ENCODE measurements at places on chromosomes 12 and 14.

DNA sequence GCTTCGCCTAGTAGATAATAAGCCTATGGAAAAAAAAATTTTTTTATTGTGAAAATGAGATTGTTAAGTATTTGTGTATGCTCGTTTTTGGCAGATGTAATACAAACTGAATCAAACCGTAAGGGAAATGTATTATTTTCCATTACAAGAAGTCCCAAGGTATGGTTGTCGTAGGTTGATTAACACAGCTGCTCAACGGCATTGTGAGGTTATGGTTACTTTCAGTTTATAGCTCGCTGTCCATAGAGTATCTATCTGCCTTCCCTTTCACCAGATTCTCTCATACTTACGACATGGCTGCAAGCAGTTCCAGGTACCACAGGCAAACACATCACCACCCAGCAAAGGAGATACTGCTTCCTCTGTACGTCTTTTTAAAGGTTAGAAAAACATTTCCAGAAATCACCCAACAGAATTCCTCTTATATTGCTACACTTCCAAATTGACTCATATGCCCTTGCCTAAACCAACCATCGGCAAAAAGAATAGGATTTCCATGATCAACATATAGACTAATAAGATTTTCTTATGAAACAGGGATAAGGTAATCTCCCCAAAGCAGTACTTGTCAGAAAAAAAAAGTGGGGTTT, 338.6 kb downstream of the SYT1 start:
- no peak for DNase-seq

- no peak for DNase-seq
Observed at GRCh38 chr14:83777516-83777915, 1752.4 kb upstream of the FLRT2 start.

- no peak for DNase-seq
Observed at GRCh38 chr12:70783455-70783854, 137.1 kb downstream of the PTPRR start.

DNA sequence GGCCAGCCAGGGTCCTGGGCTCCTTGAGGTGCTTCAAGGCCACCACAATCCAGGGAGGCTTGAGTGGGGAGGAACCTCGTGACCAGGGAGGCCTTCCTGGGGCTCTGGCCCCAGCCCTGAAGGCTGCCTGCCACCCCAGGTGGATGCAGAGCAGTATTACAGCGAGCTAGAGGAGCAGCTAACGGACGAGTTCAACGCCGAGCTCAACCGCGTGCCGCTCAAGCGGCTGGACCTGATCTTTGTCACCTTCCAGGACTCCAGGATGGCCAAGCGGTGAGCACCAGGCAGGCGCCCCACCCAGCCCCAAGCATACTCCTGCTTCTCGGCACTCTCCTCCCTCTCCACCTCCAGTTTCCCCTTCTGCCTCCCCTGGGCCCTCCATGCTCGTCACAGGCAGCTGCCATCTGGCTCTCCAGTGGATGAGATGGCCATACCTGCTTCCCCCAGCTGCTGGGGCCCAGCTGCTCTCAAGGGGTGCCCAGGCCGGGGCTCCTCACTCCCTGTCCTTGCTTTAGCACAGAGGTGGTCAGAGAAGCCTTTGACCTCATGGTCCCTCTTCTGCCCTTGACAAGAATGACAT, 30.6 kb downstream of the NGB start:
- no peak for DNase-seq

GRCh38 chr14:88505621-88506020, 49.2 kb downstream of the PTPN21 start:
- peak; percentile 22 for DNase-seq

GRCh38 chr12:80188576-80188975, 89.2 kb downstream of the OTOGL start:
- DNase-seq = no peak

- no peak for DNase-seq
Observed at GRCh38 chr14:24382064-24382371, 14.0 kb downstream of the NFATC4 start.

DNA sequence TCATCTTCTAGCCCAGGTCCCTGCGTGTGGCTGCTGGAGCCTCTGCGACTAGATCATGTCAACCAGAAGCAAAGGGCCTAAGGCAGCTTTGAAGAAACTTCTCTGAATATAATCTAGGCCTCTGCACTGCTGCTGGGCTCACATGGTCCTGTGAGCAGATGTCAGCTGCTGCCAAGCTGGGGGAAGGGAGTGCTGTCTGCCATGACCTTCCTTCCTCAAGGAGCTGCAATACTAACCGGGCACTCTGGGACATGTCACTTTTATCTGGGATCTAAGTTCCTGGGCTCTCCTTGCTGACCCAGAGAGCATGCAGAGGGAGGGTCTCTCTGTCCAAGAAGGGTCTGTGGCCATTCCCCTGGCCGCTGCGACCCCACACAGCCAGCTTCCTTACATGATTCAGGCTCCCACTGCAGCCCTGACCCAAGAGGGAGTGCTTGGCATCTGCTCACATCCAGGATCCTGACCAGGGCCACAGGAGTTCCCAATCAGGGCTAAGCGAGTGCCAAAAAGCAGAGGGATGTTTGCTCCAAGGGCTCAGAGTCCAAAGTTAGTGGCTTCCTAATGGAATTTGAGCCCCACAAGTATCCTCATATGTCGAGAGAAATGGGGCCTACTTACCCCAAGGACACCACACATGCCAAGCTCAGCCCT, 74.0 kb downstream of the PLEKHG3 start:
- no peak for DNase-seq

DNA sequence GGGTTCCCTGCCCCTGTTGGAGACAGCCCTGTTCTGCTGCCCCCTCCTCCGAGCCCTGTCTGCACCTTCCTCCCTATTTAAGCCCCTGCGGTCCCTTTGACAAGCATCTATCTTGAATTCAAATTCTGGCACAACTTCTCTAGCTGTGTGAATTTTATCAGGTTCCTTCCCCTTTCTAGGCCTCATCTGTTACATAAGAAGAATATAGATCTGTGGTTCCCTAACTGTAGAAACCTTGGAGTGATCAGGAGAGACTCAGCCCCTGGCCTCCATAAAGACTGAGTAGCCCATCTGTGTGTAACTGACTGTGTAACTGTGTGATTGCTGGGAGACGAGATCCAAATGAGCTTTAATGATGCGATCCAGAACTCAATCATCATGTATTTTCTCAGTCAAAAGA, 13.0 kb upstream of the RACGAP1 start:
- no peak for DNase-seq

DNA sequence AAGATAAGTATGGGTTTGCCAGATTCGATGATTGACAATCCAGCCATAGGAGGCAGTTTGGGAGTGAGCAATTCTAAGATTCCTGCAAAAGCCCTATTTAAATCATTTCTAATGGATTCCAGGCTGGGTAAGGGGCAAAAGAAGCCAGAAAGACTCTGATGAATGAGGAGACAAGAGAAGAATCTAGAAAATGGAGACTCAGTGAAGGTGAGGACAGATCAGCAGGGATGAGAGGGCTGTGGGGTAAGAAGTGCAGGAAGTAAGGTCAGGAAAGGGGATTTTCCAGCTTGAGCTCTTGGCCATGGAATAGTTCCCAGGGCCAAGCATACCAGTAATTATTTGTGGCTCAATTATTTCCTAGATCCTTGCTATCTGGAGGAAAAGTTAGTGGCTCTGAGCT, 87.3 kb downstream of the TMX1 start:
- no peak for DNase-seq

DNA sequence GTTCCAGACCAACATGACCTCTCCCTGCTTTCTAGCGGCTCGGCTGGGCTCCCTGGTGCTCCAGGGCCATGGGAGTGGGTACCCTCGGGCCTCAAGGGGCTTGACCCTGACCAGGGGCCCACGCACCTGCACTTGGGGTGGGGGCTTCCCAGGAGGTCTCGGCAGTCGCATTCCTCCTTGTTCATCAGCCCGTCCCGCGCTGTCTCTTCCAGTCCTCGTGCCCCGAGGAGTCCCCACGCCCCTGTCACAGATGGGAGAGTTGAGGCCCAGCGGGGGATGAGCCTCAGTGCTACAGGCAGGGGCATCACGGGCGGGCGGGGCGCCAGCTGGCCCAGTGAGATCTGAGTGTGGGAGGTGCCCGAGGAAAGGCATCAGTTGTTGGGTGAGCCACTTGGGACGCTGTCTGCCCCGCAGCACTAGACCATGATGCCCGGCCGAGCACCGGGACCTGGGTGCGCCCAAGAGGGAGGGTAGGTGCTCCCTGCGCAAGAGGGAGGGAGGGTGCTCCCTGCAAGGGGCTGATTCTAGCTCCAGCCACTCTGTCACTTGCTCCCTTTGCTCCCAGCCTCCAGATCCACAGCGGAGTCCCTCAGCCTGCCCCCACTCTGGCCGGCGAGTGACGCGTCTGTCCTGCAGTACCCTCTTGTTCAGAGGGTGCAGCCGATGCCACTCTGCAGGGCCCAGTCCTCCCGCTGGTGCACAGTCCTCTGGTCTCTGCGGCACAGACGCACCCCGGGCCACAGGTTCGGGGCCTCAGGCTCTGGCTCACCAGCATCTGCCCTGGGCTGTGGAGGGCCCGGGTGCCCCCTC, 23.8 kb downstream of the MMP17 start:
- DNase-seq = no peak

DNA sequence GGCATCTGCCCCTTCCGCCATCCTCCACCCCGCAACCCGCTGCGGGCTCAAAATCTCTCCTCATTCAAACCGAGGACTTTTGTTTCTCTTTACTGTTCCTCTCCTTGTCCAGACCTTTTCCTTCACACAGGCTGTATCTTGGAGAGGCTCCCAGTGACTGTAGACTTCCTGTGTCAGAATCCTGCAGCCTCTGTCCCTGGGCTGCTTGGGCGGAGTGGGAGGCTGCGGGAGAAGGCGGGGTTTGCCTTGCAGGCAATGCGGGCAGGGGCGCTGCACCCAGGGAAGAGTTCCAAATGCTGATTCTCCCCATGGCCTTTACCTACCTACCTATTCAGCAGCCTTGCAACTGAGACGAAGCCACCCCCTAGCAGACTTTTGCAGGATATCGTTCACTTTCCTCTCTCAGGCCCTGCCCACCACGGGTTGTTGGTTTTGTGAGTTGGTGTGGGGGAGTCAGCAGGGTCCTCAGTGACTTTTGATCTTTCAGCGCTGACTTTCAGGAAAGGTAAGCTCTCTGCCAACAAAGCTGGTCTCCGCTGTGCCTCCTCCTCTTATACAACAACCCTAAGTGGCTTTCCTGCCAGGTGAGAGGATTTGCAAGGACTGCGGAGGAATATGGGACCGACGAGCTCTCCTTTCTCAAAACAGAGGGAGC, 79.0 kb upstream of the KCNA1 start:
- DNase-seq = no peak

DNA sequence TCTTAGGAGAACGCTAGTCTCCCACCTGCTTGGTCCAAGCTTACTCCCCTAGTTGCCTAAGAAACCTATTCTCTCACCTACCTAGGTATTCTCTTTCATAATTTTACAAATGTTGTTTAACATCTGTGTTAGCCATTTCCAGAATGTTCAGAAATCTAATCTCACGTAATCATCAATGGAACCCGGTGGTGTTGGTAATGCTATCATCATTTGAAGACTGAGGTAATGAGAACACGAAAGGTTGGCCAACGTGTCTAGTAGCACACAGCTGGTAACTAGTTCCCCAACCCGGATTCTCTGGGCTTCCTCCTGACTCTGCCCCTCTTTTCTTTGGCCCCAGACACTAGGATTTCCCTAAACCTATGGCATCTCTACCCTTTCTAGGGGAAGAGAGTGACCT, 43.8 kb upstream of the EMP1 start:
- no peak for DNase-seq

DNA sequence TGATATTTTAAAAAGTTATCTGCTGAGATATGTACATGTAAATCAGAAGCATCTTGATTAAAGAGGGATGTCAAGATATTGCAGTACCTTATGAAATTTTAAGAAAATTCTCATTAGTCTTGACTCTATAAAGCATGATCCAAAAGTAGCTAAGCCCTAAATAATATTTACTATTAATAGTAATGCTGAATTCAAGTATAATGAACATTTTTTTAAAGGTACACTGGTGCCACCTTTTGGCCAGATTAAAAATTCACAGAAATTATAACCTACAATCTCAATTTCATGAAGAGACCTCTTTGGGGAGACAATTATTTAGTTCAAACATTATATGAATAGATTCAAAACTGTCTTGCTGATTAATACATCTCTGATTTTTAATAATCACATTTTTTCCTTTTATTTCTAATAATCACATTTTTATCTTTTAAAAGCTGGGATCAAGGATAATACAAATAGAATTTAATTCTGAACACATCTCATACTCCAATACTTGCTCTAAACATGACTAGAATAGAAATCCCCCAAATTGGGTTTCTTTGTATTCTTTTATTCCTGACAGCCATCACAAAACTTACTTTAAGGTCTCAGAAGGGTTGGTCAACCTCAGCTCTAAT, 13.4 kb downstream of the AKAP5 start:
- DNase-seq = peak; percentile 47

GRCh38 chr12:19849208-19849607, 409.9 kb downstream of the AEBP2 start:
- no peak for DNase-seq

- DNase-seq = no peak
Observed at GRCh38 chr12:68034567-68034966, 45.3 kb downstream of the IFNG-AS1 start.

GRCh38 chr14:50335989-50336824, 24.1 kb downstream of the DMAC2L start:
- DNase-seq = no peak

DNA sequence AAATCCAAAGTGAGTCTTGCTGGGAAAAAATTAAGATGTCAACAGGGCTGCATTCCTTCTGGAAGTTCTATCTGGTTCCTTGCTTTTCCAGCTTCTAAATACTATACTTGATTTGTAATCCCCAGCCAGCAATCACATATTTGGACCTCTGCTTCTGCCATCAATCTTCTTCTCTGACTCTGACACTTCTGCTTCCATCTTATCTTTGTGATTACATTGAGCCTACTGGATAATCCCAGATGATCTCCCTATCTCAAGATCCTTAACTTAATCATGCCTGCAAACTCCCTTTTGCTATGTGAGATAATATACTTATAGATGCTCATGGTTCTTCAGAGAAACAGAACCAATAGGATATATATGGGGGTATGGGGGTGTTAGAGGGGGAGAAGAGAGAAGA, 49.9 kb upstream of the ZDHHC17 start:
- no peak for DNase-seq

- peak; percentile 45 for DNase-seq
Observed at GRCh38 chr12:89709995-89710872, 1.6 kb upstream of the ATP2B1 start.

GRCh38 chr14:32298346-32298745, 30.8 kb upstream of the AKAP6 start:
- DNase-seq = no peak

- DNase-seq = no peak
Observed at GRCh38 chr14:50719911-50720759, 52.0 kb upstream of the SAV1 start.

- no peak for DNase-seq
Observed at GRCh38 chr12:115101520-115101919, 417.5 kb upstream of the TBX3 start.

- DNase-seq = no peak
Observed at GRCh38 chr12:66235626-66236281, 46.7 kb downstream of the IRAK3 start.

DNA sequence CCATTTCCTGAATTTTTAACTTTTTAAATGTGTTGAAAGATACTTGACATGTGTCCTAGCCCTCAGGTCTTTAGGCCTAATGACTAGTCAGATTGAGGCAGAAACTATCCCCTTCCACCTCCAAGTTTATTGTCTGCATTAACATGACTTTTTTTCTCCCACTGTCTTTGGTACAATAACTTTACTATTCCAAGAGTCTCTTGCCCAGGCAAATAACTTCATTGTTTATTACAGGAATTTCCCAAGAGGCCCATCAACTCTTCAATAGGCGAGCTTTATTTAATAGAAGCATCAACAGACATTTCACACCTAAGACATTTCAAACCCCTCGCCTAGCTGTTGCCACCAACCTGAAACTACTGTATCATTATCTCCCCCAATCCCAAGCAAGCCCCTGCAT, 10.7 kb downstream of the NFKBIA start:
- DNase-seq = no peak

GRCh38 chr12:13581031-13581430, 384.5 kb downstream of the EMP1 start:
- DNase-seq = no peak
